ENCODE measurements at places on chromosomes 3 and 15.

GRCh38 chr3:146818866-146819265 is 213.7 kb upstream of the PLSCR5 start:
- DNase-seq = no peak

DNA sequence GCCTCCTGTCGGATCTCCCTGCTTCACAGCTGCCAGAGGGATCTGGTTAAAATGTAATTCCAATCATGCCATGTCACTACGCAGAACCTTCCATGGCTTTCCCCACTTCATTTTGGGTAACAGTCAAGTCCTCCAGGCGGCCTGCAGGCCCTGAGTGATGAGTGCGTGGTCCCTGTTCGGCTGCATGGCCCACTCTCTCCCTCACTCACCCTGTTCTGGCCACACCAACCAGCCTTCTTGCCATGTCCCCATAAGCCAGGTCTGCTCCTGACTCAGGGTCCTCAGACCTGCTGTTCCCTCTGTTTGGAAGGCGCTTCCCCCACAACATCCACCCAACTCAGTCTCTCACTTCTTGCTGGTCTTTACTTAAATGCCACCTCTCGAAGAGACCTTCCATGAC is 41.6 kb upstream of the LINGO1 start:
- DNase-seq = no peak

DNA sequence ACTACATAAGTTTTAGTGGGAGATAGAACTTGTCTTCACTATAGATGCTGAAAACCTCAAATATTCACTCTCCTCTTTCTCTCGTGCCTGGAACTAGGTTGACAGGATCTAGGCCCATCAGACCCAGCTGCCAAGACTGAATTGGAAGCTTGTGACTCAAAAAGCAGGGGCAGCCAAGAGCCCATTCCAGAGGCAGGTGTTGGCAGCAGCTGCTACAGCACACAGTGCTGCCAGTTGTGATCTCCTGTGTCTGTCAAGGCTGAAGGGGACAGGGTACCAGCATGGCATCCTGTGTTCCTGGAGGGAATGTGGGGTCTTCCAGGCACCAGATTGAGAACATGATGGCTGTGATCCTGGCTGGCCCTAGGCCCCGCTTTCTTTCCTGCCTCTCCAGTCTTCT is 92.5 kb upstream of the MB21D2 start:
- no peak for DNase-seq

DNA sequence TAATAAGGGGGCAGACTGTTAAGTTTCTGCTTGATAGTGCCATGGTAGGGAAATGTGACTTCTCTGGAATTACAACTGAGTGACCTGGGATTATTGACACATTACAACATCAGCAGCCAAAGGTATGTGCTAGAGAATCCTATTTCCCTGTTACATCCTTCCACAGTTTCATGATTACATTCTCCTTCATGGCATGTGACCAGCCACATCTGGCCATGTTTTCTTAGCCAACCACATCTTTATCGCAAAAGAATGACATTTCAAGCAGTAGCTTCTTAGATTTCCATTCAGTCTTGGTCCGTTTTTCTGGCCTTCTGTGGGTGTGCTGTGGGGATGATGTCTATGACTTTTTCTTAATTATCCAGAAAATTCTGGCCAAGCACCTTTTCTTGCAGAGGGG is 45.4 kb upstream of the CTDSPL start:
- no peak for DNase-seq

DNA sequence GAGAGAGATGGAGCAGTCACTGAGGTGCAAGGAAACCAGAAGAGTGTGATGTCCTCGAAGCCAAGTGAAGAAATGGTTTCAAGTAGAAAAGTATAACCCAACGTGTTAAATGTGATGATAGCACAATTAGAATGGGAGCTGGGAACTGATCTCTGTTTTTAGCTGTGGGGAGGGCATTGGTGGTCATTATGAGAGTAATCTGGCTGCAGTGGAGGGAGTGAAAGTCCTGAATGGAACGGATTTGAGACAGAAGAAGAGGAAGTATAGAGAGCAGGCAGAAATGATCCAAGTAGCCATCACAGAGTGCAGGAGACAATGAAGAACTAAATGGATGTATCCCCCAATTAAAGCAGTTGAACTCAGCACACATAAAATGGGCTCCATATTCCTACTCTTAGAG is 235.3 kb downstream of the IGSF11 start:
- no peak for DNase-seq

GRCh38 chr3:104887069-104887468 is 479.6 kb upstream of the ALCAM start:
- DNase-seq = no peak

DNA sequence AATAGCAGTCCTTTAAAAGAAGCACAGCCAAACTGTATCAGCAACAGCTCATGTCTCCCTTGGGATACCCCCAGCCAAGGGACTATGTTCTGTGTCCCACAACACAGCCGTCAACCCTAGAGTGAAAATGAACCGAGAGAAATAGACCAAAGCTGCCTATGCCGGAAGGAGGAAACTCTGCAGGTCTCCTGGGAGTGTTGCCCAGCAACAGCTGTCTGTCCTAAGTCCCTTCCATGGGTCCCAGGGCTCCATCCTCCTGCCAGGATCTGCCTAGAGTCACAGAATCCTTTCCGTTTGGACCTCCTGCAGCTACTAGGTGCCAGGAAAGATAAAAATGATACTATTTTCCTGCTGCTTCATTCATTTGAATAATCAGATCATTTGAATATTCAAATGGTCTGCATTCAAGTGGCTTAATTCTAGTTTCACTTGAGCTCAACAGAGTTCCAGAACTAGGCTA is 53.1 kb downstream of the TRANK1 start:
- no peak for DNase-seq

GRCh38 chr3:141835557-141836229 is 40.8 kb upstream of the ATP1B3 start:
- DNase-seq = no peak

- no peak for DNase-seq
These were observed 108.6 kb downstream of the TMEM266 start for GRCh38 chr15:76168237-76168984.

GRCh38 chr3:37577697-37578096 is 284.0 kb upstream of the CTDSPL start:
- DNase-seq = no peak

GRCh38 chr3:101862416-101863165 is 13.3 kb downstream of the NFKBIZ start:
- peak; percentile 82 for DNase-seq

DNA sequence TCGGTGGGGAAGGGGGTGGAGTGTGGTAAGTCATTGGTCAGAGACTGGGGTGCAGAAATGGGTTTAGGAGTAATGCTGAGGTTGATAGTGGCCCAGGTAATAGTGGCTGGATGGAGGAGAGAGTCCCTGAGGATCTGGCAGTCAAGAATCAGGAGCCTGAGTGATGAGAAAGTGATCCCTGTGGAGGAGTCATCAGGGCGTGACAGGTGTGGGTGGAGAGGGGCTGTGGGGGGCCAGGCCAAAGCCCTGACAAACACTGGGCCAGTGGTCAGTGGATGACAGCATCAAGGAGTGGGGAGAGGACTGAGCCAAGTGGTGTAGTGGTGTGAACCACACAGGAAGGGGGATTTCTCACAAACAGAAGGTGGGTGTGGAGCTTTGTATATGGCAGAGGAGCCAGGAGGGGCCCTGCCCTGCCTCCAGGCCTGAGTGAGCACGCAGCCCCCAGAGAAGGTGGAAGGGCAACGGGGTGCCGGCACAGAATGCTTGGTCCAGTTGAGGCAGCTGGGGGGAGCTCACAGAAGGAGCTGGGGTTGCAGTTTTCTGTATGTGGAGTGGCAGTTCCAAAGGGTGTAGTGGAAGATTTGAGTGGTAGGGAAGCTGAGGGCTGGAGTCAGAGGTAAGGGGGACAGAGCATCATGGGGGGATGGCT is 77.1 kb downstream of the SPSB4 start:
- DNase-seq = no peak

DNA sequence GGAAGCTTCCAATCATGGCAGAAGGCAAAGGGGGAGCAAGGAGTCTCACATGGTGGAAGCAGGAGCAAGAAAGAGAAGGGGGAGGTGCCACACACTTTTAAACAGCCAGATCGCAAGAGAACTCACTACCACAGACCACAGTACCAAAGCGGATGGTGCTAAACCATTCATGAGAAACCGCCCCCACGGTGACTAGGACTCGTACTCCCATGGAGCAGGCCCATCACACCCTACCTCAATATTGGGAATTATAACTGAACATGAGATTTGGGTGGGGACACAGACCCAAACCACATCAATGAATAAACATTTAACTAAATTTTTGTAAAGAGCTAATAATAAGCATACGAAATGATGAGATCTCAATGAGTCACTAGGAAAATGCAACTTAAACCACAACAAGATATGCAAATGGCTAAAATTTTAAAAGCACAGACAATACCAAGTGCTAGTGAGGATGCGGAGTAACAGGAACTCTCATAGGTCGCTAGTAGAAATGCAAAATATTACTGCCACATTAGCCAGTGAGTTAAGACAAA is 10.0 kb downstream of the MRPS25 start:
- peak; percentile 21 for DNase-seq

DNA sequence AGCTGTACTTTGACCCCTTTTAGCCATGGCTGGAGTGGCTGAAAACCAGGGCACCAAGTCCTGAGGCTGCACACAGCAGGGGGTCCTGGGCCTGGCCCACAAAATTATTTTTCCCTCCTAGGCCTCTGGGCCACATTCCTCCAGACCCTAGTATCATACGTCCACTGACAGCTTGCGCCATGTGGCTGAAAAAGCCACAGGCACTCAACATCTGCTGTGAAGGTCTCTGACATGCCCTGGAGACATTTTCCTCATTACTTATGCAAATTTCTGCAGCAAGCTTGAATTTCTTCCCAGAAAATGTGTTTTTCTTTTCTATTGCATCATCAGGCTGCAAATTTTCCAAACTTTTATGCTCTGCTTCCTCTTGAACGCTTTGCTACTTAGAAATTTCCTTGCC is 239.0 kb downstream of the SQOR start:
- peak; percentile 82 for DNase-seq

GRCh38 chr15:30870681-30871080 is 33.0 kb upstream of the FAN1 start:
- DNase-seq = no peak

DNA sequence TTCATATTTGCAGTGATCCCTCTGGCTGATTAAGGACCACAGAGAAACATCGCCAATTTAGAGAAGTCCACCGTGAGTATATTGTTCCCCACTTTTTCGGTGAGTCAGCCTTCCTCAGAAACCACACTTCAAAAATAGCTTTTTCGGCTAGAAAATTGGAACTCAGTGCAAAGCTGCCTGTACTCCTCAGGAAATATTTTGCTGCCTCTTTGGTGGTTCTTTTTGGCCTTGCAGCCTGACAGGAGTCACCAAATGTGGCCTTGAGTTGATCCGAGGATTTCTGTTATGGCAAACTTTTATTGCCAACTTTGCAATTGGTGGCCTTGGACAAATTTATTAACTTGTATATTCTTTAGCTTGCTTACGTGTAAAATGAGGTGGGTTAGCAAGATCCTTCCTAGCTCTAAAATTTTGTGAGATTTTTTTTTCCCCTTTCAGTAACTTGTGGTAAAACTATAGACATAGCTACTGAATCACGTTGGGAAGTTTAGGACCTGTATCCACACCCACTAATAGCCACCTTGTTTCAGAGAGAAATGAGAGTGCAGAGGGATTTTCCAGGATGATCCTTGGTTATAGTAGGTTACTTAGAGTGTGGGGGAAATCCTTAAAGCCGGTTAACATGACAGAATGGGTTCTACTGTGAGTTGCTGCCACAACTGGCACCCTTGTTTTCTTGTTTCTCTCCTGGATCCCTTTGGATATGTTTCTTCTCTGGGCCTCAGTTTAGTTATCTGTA is 9.9 kb downstream of the ARL6IP5 start:
- no peak for DNase-seq

DNA sequence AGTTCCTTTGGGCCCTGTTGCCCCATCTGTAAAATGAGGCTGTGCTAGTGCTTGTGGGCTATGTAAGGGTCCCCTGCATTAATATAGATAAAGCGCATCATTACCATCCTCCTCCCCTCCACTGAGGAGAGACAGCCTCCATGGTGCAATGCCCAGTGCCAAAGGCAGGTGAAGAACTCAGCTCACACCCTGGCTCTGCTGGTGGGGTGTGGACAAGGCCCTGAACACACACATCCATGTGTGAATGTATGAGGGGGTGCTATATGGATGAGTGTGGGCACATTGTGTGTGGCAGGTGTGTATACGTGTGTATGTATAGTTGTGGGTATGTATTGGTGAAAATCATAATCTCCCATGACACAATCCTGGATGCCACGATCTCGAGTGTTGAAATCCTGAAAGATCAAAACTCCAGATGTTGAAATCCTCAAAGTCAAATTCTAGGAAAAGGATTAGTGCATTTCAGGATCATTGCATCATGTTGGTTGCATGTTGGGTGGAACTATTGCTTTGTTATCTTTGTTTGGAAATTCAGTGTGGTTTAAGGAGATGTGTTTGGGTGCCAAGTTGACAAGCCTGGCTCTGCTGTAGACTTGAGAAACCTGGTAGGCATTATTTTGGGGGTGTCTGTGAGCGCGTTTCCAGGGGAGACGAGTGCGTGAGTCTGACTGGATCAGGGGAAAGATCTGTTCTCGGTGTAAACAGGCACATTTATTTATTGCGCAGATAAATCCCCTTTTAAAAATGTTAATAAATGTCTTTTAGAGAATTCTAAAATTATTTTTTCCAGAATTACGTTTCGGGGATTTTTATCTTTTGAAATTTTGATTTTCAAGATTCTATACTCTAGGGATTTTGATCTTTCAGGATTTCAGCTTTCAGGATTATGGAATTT is 42.0 kb upstream of the SEC61A1 start:
- DNase-seq = peak; percentile 65

- DNase-seq = peak; percentile 37
These were observed 47.6 kb downstream of the ARIH1 start for GRCh38 chr15:72521682-72522081.

- DNase-seq = no peak
These were observed 24.9 kb downstream of the GRK7 start for GRCh38 chr3:141788149-141788548.

GRCh38 chr3:186314896-186315295 is 47.1 kb downstream of the DGKG start:
- DNase-seq = no peak

DNA sequence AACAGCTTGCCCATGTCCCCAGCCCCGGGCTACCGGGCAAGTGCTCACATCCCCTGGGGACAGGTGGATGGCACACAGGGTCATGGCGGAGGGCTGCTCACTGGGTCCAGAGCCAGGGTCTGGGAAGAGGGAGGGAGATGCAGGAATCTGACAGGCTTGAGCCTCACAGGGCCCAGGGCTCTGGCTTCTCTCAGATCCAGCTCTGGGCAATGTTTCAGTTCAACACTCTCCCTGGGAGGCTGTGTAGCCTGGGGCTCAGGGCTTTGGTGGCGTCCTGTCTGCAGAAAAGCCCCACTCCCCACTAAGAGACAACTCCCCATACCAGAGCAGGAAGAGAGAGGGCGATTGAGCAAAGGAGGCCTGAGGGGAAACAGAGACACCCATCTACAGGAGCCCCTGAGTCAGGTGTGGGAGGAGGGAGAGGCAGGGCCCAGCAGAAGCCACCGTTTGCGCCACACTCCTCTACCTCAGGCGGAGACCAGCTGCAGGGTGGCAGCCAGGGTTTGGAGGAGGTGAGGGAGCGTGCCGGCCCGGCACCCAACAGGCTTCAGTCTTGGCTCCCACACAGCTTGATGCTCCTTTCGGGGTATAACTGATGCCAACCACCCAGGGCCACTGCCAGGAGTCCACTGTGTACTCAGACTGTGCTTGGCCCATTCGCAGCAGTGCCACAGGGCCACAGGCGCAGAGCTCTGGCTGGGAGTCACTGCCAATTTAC is 16.8 kb upstream of the SRP14 start:
- DNase-seq = no peak

GRCh38 chr3:113214917-113215595 is 3.7 kb downstream of the BOC start:
- no peak for DNase-seq
